ENCODE measurements at places on chromosomes 5 and 9.

- DNase-seq, result no peak
These were observed 969.2 kb downstream of the CDH18 start for GRCh38 chr5:19018822-19019221.

GRCh38 chr5:5340206-5340729 is 82.2 kb upstream of the ICE1 start:
- no peak for DNase-seq

DNA sequence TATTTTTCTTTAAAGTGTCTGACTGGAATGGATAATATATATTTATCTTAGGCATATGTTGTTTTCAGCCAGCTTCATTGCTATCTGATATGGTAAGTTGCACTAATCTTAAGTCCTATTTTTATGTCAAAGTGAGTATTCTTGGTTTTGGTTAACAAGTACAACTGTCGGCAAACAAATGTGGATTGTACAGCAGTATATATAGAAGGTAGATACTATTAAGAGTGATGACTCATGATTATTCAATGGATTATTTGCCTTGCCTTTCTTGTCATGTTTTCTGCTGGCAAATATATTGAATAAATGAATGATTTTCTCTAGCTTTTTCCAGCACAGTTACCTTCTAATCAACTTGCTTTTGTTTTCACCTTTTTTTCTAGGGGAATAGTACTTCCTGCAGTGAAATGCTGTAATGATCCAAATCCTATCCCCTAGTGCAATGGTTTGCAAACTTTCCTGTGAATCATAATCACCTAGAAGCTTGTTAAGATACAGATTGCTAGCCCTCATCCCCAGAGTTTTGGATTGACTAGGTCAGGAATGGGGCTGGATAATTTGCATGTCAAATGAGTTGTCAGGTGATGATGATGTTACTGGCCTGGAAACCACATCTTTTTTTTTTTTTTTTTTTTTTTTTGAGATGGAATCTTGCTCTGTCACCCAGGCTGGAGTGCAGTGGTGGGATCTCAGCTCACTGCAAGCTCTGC is 60.8 kb upstream of the ARRDC3 start:
- DNase-seq, result no peak

DNA sequence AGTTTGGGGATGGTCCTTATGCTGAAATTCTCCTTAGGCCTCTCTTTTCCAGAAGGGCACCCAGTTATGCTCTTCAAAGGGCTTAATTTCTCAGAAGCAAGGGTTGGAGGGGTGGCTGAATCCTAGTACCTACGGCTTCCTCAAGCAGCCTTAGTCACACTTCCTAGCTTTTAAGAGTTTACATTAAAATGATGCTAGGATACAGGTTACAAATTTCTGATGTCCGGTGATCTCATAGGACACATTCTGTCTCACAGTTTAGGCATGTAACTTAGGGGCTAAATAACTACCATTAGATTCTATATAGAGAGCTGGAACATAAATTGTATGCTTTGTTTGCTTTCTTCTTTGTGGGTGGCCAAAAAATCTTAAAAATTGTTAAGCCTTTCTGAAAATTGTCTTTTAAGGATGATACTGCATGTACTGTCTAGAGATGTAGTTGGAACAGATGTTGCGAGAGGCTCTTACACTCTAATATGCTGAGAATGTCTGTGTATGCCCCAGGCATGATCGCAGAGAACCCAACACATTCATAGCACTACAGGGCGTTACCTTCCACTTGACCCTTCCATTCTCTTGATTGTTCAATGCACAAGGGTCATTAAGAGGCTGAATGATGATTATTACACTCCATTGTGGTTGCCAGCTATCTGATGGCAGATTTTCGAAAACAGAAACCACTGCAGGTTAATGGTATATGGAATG is 139.1 kb downstream of the TMEM38B start:
- DNase-seq, result no peak

GRCh38 chr5:6498968-6499367 is 50.3 kb downstream of the UBE2QL1 start:
- no peak for DNase-seq

GRCh38 chr5:13303445-13303844 is 641.0 kb downstream of the DNAH5 start:
- no peak for DNase-seq

DNA sequence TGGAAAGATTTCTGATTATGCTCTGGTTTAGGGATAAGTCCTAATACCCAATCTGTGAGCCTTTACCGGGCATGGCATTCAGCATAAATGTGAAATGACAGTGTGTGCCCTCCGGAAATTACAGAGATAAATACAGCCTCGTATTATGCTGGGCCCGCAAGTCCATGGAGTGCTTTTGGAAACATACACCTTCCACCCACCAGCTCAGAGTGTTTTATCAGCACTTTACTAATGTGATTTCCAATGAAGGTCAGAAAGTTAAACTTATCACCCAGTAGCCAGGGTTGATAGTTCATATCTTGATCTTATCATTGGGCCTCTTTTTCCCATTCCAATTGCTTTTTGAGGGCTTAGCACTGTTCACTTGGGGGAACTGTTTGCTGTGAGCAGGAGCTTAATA is 94.8 kb downstream of the SGCD start:
- no peak for DNase-seq

All from activated T-helper 1 cell treated with anti-CD3 and anti-CD28 coated beads, Interleukin-12 subunit alpha, Interleukin-12 subunit beta, Interleukin-2, Interleukin-4 antibody, amounts not matched to agents 30 ng/mL and 10 ng/mL and 1 ng/mL, durations not matched to agents 14 hours and 24 hours and 36 hours (primary cell).